ENCODE measurements at places on chromosomes 5 and 9. TPM values are rescaled to one million over a fixed set of nuclear protein-coding genes. Genes with fewer than 3 reads are reported as not detected.

DNA sequence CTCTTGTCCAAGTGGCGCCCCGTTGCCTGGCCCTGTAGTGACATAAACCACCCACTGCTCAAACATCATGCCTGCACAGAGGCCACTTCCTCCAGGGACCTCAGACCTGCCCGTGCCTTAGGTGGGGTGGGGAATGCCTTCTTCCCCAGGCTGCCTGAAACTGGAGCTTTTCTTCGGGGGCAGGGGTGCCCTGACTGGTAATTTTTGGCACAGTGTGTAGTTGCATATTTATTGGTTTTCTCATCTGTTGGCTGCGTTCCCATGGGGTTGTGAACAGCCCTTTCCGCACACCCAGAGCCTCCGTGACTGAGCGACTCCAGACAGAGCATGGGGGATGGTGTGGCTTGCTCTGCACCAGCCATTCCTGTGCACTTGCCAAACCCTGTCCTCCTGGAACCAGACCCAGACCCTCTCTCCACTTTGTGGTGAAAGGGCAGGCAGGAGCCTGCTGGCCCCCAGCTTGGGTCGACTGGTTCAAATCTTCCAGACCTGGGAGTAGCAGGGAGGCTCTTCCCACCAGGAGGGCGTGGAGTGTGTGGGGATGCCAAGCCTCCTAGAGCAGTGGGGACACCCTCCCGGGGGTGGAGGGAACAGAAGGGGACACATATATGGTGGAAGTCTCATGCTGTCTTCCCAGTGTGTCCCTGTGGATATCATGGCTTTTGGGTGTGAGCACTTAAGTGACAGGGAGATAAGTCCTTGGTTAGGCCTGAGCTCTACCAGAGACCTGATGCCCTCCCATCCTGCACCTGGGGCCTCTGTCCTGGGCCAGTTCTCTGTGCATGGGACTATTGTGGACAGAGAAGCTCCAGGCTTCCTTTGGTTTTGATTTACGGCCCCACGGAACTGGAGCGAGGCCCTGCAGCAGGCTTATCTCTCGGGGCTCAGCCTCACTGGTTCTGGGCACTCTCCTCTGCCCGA, 39.6 kb downstream of the WNK2 start:
- DNase-seq = no peak

GRCh38 chr5:146699664-146700418, 178.7 kb downstream of the PPP2R2B start:
- no peak for DNase-seq

DNA sequence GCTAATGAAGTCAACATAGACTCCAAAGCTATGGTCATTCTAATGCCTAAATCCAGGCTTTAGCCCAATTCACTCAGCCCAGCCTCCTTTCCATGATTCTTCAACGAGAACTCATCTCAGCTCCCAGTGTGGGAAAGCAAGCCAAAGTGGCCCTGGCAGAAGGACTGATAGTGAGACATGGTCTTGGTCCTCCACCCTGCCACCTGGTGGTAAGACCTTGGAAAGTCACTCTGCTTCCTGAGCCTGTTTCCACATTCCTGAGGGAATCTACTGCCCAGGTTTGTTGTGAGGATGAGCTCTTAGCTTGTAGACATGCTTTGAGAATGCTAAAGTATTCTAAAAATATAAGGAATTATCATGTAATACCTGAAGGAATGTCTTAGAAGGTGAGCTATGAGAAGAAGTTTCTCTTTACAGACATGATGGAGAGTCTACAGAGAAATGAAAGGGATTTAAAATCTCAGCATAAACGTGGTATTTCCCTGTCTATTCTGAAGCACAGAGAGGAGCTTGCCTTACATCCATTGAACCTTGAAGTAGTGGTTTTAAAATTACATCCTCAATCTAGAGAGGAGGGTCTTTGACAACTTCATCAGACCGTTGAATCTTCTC, 173.5 kb downstream of the TRIM32 start:
- no peak for DNase-seq

GRCh38 chr9:33260372-33260771, 4.1 kb downstream of the BAG1 start:
- DNase-seq = no peak

GRCh38 chr5:25964009-25964372, 1074.4 kb downstream of the CDH9 start:
- DNase-seq = no peak

- no peak for DNase-seq
These were observed 33.2 kb downstream of the PRDM6 start for GRCh38 chr5:123122273-123122672.

- DNase-seq = peak; percentile 41
These were observed 114.9 kb upstream of the NFIB start for GRCh38 chr9:14428781-14429230.

DNA sequence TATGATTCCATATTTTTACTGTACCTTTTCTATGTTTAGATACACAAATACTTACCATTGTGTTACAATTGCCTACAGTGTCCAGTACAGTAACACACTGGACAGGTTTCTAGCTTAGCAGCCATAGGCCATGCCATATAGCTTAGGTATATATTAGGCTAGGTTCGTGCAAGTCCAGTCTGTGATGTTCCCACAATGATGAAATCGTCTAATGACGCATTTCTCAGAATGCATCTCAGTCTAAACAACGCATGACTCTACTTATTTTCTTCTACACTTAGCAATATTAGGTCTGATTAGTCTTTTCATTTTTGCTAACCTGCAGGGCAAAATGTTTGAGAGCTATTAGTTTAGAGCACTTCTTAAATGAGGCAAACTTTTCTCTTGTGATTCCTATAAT, 22.7 kb downstream of the OR2S2 start:
- DNase-seq = no peak

DNA sequence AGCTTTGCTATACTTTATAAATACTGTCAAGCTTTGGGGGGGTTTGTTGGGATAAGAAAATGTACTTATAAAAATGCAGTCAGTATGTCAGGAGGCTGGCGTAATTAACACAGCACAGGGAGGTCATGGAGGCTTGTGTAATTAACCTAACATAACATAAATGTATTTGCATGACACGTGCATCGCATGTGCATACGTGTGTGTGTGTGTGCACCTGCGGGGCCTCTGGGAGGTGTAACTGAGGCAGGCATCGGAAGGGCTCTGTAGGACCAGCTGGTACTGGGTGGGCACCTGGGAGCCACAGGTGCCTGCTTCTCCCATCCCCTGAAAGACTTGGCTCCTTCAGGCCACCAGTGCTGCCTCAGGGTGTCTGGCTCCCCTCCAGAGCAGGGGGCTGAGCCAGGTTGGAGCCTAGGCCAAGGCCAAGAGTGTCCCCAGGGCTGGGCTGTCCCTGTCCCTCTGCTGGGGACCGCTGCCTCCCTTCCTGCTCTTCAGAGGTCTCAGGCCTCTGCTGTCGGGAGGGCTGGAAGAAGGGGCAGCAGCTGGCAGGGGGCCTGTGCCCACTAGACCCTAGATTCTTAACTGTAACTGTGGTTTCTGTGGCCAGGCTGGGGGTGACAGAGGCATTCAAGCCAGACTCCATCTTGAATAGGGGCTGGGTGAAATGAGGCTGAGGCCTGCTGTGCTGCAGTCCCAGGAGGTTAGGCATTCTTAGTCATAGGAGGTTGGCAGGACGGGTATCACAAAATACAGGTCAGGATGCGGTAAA, 9.0 kb downstream of the FCN2 start:
- DNase-seq = no peak

- no peak for DNase-seq
These were observed 10.0 kb downstream of the SPARC start for GRCh38 chr5:151676719-151677118.

GRCh38 chr5:89064736-89065135, 181.8 kb upstream of the MEF2C start:
- DNase-seq = no peak

GTF3C4 gene
- total RNA-seq = 11.7 TPM

C5orf52 gene
- total RNA-seq = not detected

NTNG2 gene
- total RNA-seq = 15.6 TPM
